ENCODE measurements at places on chromosomes 1 and 21. TPM values are rescaled to one million over a fixed set of nuclear protein-coding genes. Genes with fewer than 3 reads are reported as not detected.

TMEM269 gene
- 0.03 TPM for total RNA-seq

GRCh38 chr1:228402641-228403025 lies 4.0 kb downstream of the TRIM11 start:
- no peak for DNase-seq

AKR7A3 gene
- 0.19 TPM for total RNA-seq

- DNase-seq, result no peak
These were observed 16.9 kb upstream of the MAP10 start for GRCh38 chr1:232788235-232788872.

Measured in myocyte (in vitro differentiated cells).